ENCODE measurements at places on chromosomes 4 and X.

- DNase-seq, result no peak
- H3K27ac ChIP-seq, result no peak overlapping the region
- no peak overlapping the region for H3K4me3 ChIP-seq
- no peaks in the 10 kb centered on the region for H3K4me1 ChIP-seq
- no peaks in the 10 kb centered on the region for H3K27me3 ChIP-seq
Measured at GRCh38 chr4:100632163-100632562, 114.3 kb upstream of the EMCN start.

GRCh38 chrX:134023851-134024281 is 38.5 kb upstream of the GPC3 start:
- H3K4me1 ChIP-seq, result peaks cover 8% of the 10 kb centered on the region
- H3K4me3 ChIP-seq, result no peak overlapping the region
- no peak for DNase-seq
- no peaks in the 10 kb centered on the region for H3K36me3 ChIP-seq

- no peaks in the 10 kb centered on the region for H3K27me3 ChIP-seq
- H3K4me3 ChIP-seq, result peak overlapping the region; percentile 80
- peak overlapping the region; percentile 96 for H3K27ac ChIP-seq
- no peak for DNase-seq
- peaks cover 70% of the 10 kb centered on the region for H3K4me1 ChIP-seq
- peaks cover 2% of the 10 kb centered on the region for H3K36me3 ChIP-seq
Measured at GRCh38 chr4:123421227-123421936, 24.8 kb downstream of the SPRY1 start.

DNA sequence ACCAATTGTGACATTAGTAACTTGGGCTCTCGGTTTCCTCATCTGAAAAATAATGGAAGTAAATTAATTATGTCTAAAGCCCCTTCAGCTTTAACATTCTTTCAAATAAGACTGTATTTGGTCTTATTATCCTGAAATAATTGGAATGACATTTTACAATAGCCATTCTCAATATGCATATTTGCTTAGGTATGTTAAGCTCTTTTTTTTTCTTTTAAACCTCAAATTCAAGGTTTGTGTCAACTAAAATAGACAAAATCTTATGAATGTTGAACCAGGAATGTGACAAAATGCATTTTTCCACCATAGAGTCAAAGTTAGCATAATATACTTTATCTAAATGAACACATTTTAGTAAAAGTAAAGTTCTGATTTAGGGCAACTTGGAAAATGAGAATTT is 34.4 kb upstream of the TET2 start:
- H3K4me1 ChIP-seq, result no peaks in the 10 kb centered on the region
- DNase-seq, result no peak
- H3K36me3 ChIP-seq, result no peaks in the 10 kb centered on the region

DNA sequence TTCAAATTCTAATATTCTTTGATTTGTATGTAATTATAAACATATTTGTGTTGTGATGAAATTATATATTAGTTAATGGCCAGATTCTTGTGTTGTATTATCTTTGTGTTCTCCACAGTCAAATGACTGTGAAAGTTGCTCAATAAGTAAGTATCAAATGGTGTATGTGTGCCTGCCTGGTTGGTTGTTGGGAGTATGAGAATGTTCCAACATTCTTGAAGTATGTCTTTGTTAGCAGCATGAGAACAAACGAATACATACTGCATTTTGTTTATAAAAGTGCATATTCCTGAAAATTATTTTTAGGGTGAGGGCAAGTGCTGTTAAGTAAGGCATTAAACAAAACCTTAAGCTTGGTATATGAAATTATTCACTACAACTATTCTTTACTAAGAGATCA is 16.2 kb downstream of the ARHGEF38 start:
- H3K4me1 ChIP-seq, result no peaks in the 10 kb centered on the region
- H3K27ac ChIP-seq, result no peak overlapping the region
- no peak for DNase-seq
- H3K4me3 ChIP-seq, result no peak overlapping the region
- no peaks in the 10 kb centered on the region for H3K36me3 ChIP-seq
- H3K27me3 ChIP-seq, result peaks cover 2% of the 10 kb centered on the region

Data from T-helper 2 cell treated with Interferon-gamma antibody and Interleukin-4, amounts not matched to agents 5 μg/mL and 100 μg/mL, for 36 hours (primary cell).